ENCODE measurements at places on chromosomes 6 and 20. TPM values are rescaled to one million over a fixed set of nuclear protein-coding genes. Genes with fewer than 3 reads are reported as not detected.
A peak's percentile ranks its signal among the peaks of the same experiment; 100 is the strongest.

DNA sequence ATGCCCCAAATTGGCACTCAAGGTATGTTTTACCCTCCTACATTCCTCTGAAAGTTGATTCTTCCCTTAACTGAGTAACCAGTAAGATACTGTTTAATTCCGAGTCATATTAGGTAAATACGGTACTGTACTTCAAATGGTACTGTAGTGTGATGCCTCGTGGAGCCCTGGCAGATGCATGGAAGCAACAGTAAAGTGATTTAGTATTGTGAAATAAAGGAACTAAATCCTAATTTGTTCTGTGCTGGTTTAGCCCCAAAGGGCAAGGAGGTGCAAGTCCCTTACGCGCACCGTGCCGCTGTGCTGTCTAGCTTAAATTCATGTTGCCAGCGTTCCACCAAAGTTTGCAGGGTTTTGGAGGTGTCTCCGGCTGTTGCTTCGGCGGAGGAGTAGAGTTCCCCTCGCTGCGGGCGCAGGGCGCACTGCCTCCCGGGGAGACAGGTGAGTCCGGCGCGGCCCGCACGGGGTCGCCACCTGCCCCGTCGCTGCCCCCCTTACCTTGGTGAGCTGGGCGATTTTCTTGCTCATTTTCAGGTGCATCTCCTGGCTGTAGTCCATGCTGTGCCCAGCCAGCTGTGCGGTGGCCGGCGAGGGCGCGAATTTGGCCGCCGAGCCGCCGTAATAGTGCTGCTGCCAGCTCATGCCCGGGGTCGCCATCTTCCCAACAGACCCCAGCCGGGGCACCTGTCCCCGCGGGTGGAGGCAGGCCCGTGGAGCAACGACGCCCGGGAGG is 655 bp downstream of the FAM184A start:
- peak; percentile 77 for DNase-seq

DNA sequence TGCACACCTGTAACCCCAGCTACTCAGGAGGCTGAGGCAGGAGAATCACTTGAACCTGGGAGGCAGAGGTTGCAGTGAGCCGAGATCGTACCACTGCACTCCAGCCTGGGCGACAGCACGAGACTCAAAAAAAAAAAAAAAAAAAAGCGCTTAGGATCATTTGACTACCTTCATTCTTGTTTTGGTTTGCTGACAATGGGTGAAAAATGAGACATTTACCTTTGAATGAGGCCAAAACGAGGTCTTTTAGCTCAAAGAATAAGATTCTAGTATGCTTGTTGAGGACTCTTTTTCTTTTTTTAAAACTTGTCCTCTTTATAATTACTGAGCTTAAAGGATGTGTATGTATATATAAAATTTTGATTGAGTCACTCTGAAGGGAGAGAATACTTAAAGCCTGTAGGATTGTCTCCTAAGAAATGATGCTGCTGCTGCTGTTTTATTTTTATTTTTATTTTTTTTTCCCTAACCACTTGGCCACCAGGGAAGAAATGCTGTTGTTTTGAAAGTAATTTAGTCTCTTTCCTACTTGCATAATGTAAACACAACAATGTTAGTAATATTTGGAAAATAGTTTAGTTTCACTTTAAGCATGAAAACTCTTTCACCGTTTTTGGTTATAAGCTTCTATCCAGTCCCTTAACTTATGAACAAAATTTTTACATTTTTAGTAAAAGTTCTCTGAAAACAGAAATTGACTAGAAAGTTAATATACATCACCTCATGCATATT is 7.9 kb downstream of the UBR2 start:
- DNase-seq: no peak

GRCh38 chr6:126173265-126173664 is 166.7 kb upstream of the CENPW start:
- DNase-seq: no peak

DNA sequence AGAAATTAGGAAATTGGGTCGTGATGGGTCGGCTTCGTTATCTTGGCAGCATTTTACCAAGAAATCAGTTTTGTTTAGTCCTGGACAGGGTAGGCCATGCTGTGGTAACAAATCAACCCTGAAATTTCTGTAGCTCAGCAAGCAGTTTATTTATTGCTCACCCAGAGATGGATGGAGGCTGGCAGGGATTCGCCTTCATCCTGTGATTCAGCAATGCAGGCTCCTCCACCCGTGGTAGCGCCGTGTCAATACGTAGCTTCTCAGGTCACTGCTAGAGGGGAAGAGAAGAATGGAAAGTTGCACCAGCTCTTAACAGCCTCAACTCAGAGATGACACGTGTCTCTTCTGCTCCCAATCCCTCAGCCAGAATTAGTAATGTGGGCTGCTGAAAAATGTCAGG is 157.0 kb upstream of the SGK1 start:
- DNase-seq: no peak

DNA sequence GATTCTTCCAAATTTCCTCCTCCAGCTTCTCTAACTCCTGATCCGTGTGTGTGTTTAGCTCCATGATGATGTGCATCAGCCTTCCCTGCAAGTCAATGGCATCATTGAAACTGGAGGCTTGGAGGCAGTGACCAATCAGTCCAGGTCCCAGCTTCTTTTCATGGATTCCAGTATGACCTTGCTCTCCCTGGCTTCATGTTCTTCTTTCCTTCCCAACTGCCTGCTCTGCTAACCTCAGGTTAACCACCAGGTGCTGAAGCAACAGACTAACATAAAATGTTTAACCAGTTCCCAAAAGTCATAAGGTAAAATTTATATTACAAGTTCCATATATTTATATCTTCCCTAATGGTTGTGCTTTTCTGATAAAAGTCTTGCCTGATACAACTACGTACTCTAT is 512.8 kb upstream of the EPHA7 start:
- no peak for DNase-seq

DNA sequence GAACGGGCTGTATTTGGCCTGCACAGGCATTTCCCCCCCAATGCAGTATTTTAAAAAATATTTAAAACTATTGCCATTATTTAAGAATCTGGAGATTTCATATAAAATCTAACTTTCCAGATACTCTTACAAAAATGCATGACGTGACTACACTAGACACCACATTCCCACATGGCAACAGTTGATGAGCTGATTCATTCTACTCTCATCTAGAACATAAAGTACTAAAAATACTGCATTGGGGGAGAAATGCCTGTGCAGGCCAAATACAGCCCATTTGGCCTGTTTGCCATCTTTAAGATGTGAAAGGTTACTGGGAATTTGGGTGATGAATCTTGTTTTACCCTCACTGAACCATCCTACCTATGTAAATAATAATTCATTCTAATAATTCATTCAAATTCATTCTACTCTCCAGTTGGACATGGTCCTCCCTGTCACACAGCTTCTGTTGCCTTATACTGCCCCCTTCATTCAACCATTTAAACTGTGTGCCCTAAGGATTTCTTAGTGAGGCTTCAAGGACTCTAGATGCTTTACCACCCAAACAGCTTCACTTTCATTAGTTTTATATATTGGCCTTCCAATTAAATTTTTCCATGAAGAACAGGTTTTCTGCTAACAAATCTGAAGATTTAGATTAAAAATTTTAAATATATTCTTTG is 6.9 kb upstream of the ZSCAN16 start:
- no peak for DNase-seq

DNA sequence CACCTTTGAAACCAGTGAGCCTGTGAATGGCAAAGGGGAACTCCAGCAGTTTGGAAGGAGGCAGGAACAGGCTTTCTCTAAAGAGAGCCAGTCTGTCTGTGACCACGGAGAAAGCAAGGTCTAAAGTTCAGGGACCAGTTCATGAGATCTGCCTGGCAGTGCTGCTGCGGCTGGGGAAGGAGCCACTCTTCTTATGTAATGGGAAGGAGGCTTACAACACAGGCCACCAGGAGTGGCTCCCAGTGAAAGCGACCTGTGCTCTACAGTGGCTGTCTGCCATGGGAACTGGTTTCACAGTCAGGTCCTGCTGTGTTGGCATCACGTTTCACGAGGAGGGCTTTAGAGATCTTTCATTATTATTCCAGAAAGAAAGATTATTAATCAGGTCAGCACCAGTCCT is 291.9 kb upstream of the PRDM1 start:
- peak; percentile 71 for DNase-seq

- no peak for DNase-seq
These were observed 62.6 kb downstream of the NPEPL1 start for GRCh38 chr20:58755062-58755697.

- no peak for DNase-seq
These were observed 5.2 kb upstream of the VWA7 start for GRCh38 chr6:31782126-31782855.

The CTCFL gene
- total RNA-seq: not detected

The AGER gene
- 6.4 TPM for total RNA-seq

The MRPL14 gene
- 24.6 TPM for total RNA-seq

The NUDT3 gene
- total RNA-seq: 47.3 TPM

The NCOA6 gene
- total RNA-seq: 21.3 TPM

Data from aorta (tissue), 5 donors.